ENCODE measurements at places on chromosomes 4 and X.

- DNase-seq = peak; percentile 32
These were observed 96.3 kb downstream of the ZNF827 start for GRCh38 chr4:145842224-145842887.

GRCh38 chrX:4674028-4674782 lies 960.8 kb upstream of the PRKX start:
- peak; percentile 29 for DNase-seq

DNA sequence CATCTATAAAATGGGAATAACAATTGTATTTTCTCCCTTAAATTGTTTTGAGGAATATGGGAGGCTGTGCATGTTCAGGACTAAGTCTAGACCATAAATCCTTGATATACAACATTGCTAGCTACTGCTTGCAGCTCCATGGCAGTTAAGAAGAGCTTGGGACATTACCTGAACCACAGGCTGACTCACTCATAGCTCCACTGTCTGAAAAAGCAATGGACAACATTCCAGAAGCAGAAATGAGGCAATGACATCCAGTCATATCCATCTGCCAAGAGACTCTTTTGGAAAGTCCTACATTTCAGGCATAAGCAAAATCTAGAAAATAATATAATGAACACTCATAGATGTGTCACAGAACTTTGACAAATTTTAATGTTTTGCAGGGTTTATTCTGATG lies 167.3 kb upstream of the LEF1 start:
- peak; percentile 78 for DNase-seq

DNA sequence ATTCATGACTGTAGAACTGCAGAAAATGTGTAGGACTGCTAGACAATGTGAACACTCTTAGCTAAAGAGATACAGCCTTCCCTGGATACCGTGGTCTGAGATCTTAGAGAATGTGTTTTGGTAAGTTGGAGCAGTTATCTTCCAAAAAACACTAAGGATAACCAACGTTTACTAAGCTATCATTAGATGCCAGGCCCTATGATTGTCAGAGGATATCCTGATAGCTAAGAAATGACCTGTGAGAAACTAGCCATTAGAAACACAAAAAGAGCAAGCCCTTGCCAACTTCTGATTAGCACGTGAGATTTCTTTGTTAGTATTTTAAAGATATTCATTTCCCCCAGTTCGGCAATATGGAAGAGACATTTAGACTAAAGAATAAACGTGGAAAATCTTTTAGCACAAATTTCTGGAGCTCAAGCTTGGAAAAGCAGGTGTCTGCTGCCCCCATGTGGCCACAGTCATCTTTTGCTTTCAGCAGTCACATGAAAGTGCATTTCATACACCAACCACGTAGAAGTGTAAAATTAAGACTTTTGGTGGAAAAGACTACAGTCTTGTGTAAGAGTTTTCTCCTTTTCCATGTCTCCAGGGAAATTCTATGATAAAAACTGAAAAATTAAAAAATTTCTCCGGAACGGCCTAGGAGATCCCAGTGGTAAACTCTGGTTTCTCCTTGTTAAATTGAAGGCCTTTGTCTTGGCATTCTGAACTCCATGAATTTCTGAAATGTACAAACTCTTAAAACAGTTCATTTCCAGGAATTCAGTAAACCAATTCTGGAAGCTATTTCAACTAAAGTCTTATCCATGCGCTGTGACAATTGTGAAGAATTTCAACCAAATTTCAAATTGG lies 136.4 kb downstream of the ZNF674 start:
- DNase-seq = peak; percentile 46

DNA sequence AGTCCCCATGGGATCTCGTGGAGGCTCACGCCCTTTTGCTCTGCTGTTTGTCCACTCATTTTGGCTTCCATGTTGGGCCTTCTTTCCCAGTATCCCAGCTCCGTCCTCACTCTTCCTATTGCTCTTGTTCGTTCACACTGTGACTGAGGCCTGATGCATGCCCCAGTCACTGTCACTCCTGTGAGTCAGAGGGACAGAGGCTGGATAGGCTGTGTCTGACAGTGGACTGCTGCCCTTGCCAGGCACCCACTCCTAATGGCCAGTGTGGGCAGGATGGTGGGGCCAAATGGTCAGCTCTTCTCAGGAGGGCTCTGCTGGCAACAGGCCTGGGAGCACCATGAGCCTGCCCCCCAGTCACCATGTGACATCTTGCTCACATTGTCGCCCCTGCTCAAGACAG lies 40.0 kb downstream of the HADH start:
- peak; percentile 34 for DNase-seq

- DNase-seq = no peak
These were observed 39.5 kb upstream of the TMEM154 start for GRCh38 chr4:152719291-152719690.

DNA sequence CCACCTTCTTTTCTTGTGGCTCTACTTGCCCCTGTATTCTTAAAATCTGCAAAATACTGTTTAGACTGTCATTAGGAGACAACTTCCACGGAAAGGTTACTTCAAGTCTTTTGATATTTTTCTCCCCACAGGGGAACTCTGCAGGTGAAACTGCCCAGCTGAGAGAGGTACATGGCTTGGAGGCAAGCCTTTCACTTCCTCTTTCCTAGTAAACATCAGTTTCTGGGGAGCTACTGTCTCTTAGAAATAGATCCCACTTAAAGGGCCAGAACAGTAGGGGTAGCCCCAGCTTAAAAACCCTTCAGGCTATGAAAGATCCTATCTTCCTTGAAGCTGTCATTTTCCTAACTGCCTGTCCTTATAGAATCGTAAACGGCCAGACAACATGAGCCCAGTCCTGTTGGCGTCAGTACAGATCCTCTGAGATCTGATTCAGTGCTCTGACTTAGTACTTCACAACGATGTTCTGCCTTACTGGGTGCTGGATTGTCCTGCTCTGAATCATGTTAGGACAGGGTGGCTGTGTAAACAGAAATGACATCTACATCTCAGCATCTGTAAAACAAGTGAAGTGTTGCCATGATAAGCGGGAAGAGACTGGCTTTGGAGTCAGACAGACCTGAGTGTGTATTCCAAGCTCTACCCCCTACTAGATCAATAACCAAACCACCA lies 102.1 kb downstream of the ITIH6 start:
- no peak for DNase-seq

- DNase-seq = no peak
These were observed 351.4 kb upstream of the SMIM31 start for GRCh38 chr4:164402554-164402953.

- DNase-seq = no peak
These were observed 241.7 kb upstream of the SPOCK3 start for GRCh38 chr4:167475951-167476350.

- no peak for DNase-seq
These were observed 36.7 kb downstream of the CHRDL1 start for GRCh38 chrX:110758781-110759422.

DNA sequence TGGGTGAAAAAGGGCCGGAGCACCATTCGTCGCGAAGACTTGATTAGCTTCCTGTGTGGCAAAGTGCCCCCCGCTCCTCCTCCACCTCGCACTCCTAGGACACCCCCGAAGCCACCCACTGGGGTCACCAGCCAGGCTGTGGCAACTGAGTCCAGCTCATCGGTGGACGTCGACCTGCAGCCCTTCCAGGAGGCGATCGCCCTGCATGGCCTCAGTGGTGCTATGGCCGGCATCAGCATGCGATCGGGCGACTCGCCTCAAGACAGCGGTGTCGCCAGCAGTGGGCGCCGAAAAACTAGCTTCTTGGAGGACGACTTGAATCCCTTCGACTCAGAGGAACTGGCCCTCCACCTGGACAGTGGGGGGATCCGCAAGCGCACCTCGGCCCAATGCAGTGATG lies 126.8 kb upstream of the CXorf66 start:
- no peak for DNase-seq

- no peak for DNase-seq
These were observed 41.3 kb upstream of the BCLAF3 start for GRCh38 chrX:20032201-20032600.

GRCh38 chr4:109657854-109658418 lies 45.3 kb downstream of the CASP6 start:
- no peak for DNase-seq

- peak; percentile 73 for DNase-seq
These were observed 26.5 kb downstream of the DCHS2 start for GRCh38 chr4:154465085-154465484.

GRCh38 chr4:77148078-77148477 lies 8.9 kb upstream of the CCNG2 start:
- DNase-seq = no peak

DNA sequence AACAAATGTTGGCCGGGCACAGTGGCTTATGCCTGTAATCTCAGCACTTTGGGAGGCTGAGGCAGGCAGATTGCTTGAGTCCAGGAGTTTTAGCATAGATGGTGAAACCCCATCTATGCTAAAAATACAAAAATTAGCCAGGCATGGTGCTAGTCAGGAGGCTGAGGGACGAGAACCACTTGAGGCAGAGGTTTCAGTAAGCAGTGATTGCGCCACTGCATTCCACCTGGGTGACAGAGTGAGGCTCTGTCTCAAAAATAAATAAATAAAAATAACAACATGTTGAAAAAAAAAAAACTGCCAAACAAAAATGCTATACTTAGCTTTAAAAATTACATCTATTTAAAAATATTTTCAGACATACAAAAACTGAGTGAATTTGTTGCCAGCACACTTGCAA lies 374.2 kb upstream of the SMIM31 start:
- DNase-seq = no peak

DNA sequence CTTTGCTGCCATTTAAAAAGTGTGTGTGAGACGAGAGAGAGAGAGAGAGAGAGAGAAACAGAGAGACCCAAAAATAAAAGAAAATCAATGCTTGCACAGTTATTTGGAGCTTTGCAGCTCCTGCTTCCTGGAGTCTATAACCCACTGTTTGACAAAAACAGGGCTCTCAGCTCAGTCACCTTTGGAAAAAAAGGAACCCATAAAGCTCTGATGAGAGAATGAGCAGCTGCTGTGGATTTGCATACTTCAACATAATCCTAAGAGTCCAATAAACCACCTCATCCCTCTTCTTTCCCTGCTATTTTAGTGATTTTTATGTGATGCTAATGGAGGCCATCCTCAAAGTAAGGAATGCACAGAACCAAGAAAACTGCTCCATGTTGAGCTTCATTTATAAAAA lies 50.3 kb downstream of the USP26 start:
- no peak for DNase-seq

GRCh38 chr4:177393236-177393635 lies 49.0 kb downstream of the AGA start:
- DNase-seq = no peak

GRCh38 chrX:110359273-110359672 lies 625 bp downstream of the RTL9 start:
- peak; percentile 10 for DNase-seq

DNA sequence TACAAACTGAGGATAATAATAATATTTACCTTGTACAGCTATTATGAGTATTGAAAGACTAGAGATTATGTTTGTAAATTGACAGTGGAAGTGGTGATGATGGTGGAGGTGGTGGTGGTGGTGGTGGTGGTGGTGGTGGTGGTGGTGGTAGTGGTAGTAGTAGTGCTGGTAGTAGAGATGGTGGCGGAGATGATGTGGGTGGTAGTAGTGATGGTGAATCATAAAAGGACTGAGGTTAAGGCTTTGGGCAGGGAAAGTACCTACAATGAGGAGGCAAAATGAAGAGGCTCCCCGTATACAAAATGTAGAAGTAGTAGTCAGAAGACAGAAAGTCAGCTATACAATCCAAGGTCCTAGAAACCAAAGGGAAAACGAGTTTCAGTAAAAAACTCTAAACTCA lies 214.1 kb downstream of the BCOR start:
- DNase-seq = no peak

GRCh38 chr4:83362492-83363329 lies 28.1 kb upstream of the HPSE start:
- peak; percentile 50 for DNase-seq

GRCh38 chr4:164824581-164824980 lies 52.4 kb upstream of the APELA start:
- no peak for DNase-seq

DNA sequence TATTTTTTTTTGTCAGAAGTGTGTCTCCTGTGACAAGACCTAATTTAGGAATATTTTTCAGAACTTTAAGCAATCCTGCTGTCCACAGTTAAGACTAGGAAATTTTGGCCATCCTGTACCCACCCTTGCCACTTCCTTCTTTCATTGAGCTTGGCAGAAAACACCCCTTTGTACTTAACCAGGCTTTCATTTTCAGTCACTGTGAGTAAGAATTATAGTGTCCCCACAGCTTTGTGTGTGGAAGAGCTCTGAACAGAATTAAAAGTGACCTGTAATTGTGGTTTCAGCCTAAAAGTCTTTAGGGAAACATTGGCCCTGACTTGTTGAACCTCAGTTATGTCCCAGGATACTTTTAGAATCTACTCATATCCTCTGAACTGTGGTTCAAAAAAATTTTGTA lies 153.7 kb upstream of the BMP3 start:
- peak; percentile 18 for DNase-seq

- no peak for DNase-seq
These were observed 44.9 kb downstream of the ZNF182 start for GRCh38 chrX:47958761-47959342.

- no peak for DNase-seq
These were observed 795.8 kb upstream of the IGFBP7 start for GRCh38 chr4:57905965-57906364.

GRCh38 chrX:136183917-136184316 lies 36.6 kb downstream of the FHL1 start:
- no peak for DNase-seq

DNA sequence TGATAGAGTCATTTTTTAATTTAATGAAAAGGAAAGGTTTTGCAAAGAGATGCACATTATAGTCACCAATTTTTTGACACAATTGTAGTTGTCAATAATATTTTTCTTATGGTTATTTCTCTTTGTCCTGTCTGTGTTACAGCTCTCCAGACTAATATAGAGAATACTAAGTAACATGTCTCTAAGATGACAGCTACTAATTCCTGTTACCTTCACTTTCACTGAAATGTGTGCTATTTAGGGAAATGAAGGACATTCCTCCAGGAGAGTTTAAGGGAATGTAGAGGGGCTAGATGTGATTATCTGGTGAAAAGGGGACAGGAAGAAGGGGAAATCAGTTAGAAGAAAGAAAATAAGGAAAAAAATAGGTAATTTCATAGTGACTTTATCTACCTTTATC lies 1.4 kb downstream of the KLHL5 start:
- no peak for DNase-seq

DNA sequence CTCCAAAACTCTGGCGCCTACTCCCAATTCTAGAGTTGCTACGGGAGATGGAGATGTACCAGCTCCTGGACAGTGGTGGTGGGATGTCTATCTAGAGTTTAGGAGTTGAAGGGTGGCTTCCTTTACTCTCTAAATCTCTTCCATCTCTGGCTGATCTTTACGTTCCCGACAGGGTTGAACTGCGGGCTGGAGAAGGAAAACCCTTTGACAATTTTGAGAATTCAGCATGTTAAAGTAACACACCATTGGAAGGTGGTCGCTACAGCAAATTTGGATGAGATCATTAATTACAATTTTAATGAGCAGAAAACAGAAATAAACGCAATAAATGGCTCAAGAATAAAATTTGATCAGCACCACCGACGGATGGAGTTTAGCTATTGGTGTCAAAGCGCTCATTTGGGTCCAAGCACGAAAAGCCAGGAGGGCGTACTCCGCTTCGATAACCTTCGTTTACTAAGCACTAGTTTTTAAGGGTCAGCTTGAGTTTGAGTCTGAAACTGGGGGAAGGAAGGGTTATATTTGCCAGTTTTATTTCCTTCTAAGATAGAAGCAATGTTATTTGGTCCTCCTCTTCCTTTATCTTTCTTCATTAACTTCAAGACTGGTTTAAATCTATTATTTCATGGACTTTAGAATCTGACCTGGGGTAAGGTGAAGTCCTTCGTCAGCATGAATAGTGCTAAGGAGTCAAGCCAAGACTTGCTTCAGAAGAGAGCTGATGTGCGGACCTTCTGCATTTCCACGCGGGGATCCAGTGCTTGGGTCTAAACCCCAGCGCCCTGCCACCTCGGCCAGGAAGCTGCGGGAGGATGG lies 1.5 kb upstream of the NKX6-1 start:
- no peak for DNase-seq

GRCh38 chr4:70667740-70668535 lies 1.6 kb upstream of the JCHAIN start:
- no peak for DNase-seq

All from HT1080 (cell line).